Left kidney (tissue), 8 donors: ENCODE measurements at places on chromosomes 13 and 19. TPM values are rescaled to one million over a fixed set of nuclear protein-coding genes. Genes with fewer than 3 reads are reported as not detected.

DNA sequence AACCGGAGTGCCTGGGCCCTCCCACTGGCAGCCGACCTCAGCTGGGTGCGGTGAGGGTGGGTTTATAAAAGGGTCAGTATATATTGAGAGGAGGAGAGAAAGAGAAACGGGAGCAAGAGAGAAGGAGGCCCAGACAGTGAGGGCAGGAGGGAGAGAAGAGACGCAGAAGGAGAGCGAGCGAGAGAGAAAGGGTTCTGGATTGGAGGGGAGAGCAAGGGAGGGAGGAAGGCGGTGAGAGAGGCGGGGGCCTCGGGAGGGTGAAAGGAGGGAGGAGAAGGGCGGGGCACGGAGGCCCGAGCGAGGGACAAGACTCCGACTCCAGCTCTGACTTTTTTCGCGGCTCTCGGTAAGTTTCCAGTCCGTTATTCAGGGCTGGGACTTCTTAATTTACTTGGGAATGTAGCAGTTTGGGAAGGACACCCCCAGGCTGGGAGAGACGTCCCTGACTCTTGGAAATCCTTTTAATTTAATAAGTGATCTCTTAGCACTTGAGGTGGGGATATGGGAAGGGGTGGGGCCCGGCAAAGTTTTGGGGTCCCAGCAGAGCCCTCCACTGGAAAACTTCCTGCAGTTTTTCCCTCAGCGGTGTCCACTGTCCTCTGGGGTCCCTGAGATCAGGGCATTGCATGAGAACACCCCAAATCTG is at the start of gene EMP3:
Gene EMP3, plus strand, starts transcription at position 288 of the 646 bp plus-strand sequence. CDS start 1,293 bp downstream, outside the sequence.
- peak; percentile 86 for DNase-seq

GRCh38 chr19:45297674-45298073 is 25.0 kb downstream of the CKM start:
- no peak for DNase-seq

GRCh38 chr19:14006766-14007562 is 844 bp upstream of the RFX1 start:
- no peak for DNase-seq

GRCh38 chr19:43439709-43440063 is 25.0 kb downstream of the TEX101 start:
- no peak for DNase-seq

GRCh38 chr13:28449826-28450773 is 44.8 kb downstream of the FLT1 start:
- no peak for DNase-seq

DNA sequence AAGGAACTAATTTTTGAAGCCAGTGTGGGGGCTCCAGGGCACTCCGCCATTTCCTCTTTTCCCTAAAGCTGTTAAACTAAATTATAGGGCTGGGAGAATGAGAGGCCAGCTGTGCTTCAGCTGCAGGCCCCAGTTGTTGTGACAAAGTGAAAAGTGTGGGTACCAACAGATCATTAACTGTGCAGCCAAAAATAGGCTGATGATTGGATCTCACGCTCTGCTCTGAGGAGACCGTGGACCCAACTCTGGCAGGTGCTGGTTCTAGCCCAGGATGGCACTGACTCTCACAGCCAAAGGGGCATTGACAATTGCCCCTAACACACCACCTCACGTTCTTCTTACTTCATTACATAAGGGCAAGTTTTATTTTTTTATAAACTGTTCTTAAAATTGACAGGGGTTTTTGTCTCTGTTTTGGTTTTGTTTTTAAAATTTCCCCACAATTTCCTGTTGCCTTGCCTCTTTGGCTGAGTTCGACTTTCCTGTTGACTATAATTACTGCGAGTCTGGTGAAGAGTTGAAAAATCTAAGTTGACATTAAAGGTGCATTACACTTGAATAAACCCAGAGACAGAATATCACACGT is 391.0 kb downstream of the FGF9 start:
- DNase-seq: no peak

- DNase-seq: peak; percentile 77
Measured at GRCh38 chr13:26022538-26023292, 29.1 kb downstream of the SHISA2 start.

- DNase-seq: no peak
Measured at GRCh38 chr19:4063369-4064148, 3.1 kb downstream of the ZBTB7A start.

DNA sequence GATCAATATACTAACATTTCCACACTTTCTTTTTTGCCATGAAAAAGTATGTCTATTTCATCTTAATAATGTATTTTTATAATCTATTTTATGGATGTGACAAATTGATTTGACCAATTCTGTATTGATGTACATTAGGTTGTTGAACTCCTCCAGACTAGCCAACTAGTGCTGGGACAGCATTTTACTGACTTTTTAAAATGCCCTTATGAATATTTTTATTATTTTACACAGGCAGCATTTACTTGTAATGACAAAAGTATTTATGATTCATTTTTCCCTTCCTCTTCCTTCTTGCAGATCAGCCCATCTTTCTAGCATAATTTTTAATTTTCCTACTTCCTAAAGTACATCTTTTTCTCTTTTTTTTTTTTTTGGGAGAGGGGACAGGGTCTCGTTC is 918 bp upstream of the FUZ start:
- no peak for DNase-seq

- peak; percentile 45 for DNase-seq
Measured at GRCh38 chr13:50452756-50453155, 390.7 kb downstream of the DLEU7 start.

GRCh38 chr13:60969656-60970055 is 446.0 kb downstream of the PCDH20 start:
- no peak for DNase-seq

DNA sequence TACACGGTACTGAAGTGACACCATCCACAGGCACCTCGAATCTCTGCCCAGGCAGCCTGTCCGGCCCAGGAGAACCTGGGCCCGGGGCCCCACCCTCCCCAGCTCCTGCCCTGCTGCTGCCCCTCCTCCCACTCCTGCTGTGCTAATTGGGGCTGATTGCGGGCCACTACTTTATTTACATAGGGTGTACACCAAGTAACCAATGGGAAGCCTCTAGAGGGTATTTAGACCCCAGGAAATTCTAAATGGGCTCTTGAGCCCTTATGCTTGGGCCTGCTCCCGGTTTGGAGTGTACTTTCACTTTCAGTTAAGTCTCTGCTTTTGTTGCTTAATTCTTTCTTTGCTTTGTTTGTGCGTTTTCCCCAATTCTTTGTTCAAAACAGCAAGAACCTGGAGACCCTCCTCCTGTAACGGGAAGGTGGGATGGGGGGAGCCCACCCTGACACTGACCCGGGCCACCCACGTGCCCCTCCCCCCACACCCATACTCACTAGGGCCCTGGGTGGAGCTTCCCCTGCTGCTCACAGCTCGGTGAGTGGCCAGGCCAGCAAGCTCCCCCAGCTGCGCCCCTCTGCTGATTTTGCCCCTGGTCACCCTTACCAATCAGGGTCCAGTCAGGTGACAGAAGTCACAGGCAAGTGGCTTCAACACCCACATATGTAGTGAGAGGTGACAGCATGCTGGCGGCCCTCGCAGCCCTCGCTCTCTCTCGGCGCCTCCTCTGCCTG is 9.4 kb downstream of the SCGB2B2 start:
- no peak for DNase-seq

DNA sequence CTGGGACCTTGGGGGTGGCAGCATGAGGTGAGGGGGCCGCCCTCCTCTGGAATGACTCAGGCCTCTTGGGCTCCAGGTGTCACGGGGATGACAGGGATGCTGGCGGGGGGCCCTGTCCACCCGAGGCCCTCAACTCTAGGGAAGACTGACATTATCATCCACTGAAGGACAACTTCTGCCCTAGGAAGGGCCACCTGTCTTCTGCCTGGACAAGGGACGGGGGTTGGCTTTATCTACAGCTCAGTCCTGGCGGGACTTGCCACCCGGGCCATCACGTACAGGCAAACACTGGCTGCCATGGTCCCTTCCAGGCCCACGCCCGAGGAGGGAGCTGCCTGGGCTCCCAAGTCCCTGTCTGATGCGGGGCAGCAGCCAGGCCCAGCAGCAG is 130.7 kb downstream of the STK24 start:
- DNase-seq: no peak

- DNase-seq: no peak
Measured at GRCh38 chr13:30111810-30112209, 195.5 kb downstream of the KATNAL1 start.

DNA sequence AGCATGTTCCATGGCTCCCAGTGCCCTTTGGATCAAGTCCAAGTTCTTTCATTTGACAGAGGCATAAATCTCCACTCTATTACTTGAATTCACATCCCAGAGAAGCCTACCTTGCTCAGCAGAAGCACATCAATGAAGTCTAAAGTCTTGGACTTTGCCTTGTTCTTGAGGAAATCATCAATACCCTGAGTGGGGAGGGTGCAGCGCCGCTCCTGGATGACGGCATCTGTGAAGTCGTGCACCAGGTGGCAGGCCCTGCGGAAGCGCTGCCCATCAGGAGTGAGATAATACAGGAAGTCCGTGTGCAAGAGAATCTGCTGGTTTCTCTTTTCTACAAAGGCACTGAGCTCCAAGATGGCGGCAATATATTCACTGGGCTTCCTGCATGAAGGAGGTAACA is 10.6 kb downstream of the CYP4F11 start:
- DNase-seq: no peak

GRCh38 chr19:19858751-19859150 is 6.9 kb upstream of the ZNF253 start:
- DNase-seq: no peak

DNA sequence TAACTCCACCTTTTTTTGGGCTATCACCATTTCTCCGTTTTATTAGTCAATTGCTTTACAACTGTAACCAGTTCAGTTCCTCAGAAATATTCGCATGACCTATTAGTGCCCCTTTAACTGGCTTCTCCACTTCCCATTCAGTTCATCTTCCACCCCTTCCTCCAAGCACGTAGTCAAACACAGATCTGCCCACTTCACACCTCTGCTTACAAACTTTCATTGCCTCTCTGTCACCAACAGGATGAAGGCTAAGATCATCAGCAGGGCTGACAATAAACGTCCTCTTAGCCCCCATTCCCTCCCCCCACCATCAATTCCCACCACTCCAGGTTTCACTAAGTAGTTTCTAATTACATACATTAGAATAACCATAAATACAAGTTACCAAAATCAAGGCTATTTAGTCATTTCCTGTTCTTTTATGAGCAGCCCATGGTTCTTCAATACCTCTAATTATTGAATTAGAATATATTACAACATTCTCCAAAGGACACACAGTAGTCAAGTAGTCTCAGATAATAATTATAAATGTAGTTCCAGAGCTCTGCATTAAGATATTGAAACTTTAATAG is 95.7 kb downstream of the SPRY2 start:
- DNase-seq: no peak

DNA sequence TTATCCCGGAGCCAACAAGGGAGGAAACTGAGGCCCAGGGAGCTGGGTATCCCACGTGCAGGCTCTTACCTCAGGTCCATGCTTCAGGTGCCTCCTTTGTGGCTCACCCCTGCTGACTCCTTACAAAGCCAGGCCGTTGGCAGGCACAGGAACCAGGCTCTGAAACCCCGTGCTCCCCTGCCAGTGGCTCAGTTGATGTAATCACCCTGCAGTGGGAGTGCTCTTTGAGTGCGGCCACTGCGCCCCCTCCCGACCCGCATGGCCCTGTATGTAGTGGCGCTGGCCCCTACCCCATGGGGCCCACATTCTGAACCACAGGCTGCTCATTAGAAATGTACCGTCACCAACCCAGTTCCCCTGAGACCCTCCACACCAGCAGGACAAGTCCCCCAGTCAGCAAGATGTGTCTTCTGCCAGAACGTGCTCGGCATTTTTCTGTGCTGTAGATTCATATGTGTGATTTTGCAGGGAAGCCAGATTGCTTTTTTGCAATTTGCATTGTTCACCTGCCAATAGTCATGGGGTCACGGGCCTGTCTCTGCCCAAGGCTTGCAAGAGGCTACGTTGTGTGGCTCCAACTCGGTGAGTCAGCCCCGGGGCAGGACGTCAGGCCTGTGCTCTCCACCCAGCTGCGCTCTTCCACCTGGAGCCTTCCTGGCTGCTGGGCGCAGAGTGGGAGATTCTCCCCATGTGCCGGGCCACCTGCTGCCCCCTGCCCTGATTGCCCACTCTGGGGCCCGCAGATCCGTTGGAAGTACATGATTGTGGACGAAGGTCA is 60.3 kb downstream of the SMARCA4 start:
- no peak for DNase-seq

DNA sequence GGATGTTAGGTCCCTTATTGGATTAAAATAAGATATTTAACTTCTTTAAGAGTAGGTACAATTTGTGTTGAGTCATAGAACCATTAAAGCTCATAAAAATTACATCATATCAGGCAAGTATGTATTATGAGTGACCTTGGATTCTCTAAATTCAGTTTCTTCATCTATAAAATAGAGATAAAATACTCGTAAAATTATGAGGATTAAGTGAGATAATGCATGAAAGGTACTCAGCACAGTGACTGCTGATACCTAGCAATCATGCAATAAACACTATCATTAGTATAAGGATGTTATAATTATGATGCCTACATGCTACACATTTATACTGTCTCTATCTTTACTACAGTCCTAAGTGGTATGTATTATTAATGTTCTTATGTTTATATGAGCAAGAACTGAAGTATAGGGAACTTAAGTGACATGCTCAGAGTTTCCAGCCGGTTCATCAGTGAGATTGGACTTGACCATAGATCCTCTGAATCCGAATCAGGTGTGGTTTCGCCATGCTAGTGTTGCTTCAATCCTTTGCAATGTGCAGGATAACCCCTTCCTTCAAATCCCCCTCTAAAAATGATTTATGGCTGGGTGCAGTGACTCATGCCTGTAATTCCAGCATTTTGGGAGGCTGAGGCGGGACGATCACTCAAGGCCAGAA is 22.9 kb upstream of the FRY start:
- no peak for DNase-seq

DNA sequence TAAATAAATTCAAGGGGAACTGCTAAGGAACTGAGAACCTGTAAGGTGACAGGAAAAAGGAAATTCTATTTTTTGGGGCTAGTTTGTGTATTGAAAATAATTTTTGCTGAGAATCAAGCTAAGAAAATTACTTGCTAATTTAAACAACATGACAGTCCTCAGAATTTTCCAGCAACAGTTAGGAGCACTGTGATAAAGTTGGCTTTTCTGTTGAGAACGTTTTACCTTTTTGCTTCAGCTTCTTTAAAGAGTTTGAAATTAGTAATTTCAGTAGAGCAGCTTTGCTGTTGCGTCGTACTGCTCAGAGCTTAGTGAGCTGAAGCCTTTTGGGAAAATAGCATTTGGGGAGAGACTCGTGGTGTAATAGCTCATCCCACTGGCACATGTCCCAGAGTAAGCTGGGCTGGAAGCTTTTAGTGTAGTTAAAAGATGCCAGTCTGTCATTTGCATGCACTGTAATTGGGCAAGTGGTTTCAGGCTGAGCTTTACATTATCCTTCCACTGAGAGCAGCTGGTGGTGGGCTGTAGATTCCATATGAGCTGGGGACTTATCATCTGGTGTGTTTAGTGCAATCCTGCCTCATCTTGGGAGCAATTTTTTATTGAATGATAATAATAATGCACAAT is 69.8 kb downstream of the LRCH1 start:
- DNase-seq: no peak

- no peak for DNase-seq
Measured at GRCh38 chr13:24149246-24150032, 11.1 kb upstream of the SPATA13 start.

The CASP14 gene
- polyA plus RNA-seq: 0.05 TPM

The KLK1 gene
- polyA plus RNA-seq: 0.96 TPM

The LRRC25 gene
- 0.52 TPM for polyA plus RNA-seq

The CBLC gene
- 5.3 TPM for polyA plus RNA-seq

The ZNF441 gene
- 18.3 TPM for polyA plus RNA-seq
